ENCODE measurements at places on chromosomes 5 and 9.

GRCh38 chr5:151086905-151087360 is 6.1 kb upstream of the TNIP1 start:
- peak; percentile 55 for DNase-seq

DNA sequence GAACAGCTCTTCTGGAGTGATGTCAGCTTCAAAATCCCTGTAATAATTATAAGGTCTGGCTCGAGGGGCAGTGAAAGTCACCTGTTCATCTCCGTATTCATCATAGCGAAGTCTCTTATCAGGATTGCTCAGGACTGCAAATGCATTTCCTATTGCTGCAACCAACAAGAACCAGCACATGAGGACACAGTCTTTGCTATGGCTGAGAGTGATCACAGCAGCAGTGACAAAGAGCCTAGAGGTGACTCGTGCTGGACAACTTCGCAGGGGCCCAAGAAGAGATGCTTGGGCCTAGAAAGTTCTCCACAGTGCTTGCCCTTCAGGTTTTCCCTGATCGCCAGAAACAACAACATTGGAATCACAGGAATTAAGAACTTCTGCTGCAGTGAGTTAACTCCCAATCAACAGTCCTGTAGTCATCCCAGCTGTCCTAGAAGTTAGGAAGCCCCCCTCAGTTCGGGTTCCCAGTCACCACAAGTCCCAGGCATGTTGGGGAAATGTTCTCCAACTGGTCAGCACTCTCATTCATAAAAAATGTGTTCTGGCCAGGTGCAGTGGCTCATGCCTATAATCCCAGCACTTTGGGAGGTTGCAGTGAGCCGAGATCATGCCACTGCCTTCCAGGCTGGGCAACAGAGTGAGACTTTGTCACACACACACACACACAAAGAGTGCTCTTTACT is 13.0 kb downstream of the DNAJC18 start:
- no peak for DNase-seq

DNA sequence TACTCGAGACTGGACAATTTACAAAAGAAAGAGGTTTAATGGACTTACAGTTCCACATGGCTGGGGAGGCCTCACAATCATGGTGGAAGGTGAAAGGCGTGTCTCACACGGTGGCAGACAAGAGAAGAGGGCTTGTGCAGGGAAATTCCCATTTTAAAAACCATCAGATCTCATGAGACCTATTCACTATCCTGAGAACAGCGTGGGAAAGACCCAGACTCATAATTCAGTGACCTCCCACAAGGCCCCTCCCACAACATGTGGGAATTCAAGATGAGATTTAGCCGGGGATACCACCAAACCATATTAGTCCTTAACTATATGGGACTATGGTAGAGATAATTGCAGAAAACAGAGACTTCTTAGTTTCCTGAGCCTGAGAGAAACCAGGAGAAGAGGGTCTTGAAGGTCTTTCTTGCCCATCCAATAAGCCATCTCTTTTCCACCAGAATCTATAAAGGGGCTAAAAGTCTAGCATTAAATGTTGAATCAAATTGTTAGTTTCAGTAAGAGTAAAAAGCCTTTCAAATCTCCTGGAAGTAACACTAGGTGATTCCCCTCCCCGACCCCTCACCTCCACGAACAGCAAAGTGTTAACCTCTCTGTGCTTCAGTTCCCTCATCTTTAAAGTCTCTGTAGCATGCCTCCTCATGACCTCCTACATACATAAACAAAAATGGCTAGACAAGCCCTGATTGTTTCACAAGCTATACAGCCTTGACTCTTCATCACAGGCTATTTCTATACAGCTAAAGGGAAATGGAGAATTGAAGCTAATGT is 259.1 kb downstream of the TMEM167A start:
- DNase-seq = no peak

GRCh38 chr5:67431191-67431590 is 234.6 kb upstream of the CD180 start:
- no peak for DNase-seq

DNA sequence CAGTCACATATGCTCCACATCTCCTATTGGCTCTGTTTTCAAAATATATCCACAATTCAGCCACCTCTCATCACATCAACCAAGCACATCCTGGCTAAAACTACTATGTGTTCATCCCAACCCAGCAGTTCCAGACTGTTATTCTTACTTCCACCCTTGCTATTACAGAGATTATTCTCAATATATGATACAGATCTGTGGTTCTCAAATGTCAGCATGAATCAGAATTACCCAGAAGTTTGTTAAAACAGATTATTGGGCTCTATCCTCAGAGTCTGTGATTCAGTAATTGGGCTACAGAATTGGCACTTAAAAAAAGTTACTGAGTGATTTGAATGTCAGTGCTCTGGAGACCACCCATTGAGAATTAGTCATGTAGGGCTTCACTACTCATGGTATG is 78.8 kb upstream of the IZUMO3 start:
- DNase-seq = no peak

DNA sequence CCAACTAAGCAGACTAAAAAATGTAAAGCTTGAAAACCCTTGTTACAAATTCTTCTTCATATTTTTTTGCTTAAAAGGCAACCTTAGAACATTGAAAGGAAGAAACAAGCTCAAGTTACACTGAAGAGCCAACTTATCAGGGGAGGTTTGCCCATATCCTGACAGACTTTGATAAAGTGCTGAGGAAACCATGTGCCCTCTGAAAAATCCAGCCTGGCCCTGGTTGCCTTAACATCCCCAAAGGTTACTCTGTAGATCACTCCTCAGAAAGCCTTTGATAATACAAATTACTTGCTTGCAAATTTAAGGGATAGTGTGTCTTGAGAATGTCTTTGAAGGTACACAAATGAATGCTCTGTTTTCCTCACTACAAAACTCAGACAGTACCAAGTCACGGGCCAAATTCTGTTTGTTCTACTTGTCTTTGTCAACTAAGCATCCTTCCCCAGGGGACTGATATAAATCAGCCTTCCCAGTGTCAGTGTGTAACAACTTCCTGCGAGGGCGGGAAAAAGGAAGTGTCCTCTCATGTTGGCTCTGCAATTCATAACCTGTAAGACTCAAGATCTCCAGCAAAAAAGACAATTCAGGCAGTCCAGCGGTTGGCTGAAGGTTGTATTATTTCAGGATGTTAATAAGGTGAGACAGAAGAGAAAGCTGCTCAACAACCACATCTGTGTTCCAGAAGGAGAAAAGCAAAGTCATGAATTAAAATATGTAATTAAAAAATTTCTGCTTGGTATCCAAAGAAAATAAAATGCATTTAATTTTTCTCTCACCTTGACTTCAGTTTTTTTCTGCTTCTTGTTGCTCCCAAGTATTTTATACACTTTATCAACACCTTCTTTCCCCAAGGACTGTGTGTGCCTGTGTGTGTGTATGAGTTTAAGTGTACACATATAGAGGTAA is 199.9 kb downstream of the PIK3R1 start:
- DNase-seq = no peak

GRCh38 chr5:74235552-74235951 is 405.0 kb downstream of the ENC1 start:
- no peak for DNase-seq

GRCh38 chr5:177973066-177973635 is 22.9 kb downstream of the PROP1 start:
- DNase-seq = no peak

GRCh38 chr5:149017636-149018035 is 45.2 kb downstream of the SH3TC2 start:
- DNase-seq = no peak

DNA sequence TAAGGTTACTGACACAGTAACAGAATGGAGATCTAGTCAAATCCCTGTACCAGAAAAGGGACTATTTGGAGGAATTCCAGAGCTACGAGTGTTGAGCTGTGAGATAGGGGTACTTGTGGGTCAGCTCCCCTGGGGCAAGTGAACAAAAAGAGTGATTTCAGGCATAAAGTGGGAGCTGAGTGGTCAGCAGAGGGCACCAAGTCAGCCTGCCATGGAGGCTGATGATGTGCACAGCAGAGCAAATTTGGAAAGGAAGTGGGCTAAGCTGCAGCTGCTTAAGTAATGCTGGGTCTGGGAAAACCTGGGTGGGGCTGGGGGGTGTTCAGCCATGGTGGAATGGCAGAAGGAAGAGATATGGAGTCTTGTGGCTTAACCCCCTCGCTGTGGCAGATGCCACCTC is 327.9 kb downstream of the NTRK2 start:
- no peak for DNase-seq

- DNase-seq = no peak
Measured at GRCh38 chr9:115590011-115590410, 472.1 kb upstream of the TNC start.

DNA sequence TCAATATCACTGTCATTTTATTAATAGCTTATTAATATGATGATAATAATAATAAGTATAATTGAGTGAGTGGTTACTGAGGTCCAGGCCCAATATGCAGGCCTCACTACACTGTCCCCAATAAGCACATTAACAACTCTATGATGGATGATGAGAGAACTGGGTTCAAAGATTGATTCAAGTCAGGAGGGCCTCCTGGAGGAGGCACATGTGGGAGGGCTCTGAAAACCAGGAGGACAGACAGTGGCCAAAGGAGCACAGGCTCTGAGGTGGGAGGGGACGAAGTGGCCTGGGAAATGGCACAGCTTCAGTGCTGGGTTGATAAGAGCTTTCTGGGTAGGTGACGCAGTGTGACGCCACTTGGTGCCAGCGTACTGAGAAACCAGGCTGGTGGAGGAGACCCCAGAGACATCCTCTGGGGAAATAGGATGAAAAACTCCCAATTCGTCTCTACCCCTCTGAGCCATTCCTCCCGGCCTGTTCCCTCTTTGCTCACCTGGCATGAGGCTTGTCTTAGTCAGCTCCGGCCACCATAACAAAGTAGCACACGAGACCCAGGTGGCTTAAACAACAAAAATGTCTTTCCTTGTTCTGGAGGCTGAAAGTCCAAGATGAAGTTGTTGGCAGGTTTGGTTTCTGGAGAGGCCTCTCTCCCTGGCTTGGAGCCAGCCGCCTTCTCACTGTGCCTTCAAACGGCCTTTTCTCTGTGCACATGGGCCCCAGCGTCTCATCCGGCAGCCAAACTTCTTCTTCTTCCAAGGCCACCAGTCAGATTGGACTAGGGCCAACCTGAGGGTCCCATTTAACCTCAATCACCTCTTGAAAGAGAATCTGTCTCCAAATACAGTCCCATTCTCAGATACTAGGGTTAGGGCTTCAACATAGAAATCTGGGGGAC is 31.6 kb downstream of the NTNG2 start:
- DNase-seq = no peak

DNA sequence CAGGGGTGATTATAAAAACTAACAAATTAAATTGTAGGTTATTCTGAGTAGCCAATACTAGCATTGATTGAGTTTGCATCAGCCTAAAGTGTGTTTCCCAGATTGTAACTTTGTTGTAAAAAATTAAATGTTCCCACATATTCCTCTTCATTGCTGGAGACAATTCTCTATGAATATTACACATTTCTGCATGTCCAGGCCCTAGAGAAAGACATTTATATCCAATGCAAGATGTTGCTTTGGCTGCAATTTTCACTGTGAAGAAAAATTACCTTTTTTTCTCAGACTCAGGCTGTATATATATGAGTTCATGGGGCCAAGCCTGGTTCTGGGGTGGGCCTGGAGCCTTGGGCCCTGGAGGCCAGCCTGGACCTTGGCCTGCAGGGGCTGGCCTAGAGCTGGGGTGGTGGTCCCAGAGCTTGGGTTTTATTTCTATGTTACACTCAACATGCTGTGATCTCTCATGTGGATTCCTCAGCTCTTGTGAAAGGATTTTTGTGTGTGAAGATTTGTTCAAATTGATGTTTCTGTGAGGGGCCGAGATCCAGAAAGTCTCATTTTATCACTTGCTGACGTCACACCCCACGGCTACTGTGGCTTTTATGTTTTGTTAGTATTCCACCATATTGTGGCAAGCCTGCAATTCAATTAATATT is 232.5 kb downstream of the SPATA31A1 start:
- DNase-seq = no peak

GRCh38 chr9:113803811-113804589 is 72.1 kb upstream of the ZNF618 start:
- DNase-seq = no peak

DNA sequence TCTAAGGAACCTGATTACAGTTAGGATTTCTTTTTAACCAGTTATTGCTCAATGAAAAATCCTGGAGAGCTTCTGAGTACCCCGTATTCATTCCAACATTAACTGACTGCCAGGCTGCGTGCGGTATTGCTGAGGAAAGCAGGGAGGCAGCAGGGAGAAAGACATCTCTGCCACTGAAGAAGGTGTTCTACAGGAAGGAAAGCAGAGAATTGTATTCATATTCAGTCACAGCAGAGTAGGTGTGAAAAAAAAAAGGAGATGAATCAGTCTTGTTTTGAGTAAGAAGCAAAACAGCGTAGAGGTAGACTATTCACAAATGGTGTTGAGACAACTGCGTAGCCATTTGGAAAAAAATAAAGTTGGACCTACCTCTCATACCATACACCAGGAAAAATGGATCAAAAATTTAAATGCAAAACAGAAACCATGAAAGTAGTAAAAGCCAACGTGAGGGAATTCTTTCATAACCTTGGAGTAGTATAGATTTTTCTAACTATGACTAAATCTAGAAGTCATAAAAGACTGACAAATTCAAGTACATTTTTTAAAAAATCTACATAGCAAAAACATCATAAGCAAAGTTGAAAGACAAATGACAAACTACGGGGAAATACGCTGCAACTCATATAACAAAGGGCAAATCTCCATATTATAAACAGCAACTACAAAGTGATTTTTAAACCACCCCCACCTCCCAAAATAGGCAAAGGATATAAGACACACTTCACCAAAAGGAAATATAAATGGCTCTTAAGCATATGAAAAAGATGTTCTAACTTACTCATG is 9.9 kb upstream of the NR4A3 start:
- DNase-seq = no peak

- DNase-seq = peak; percentile 45
Measured at GRCh38 chr9:93159601-93160471, 24.1 kb upstream of the WNK2 start.

- no peak for DNase-seq
Measured at GRCh38 chr5:36683821-36684434, 77.5 kb downstream of the SLC1A3 start.

GRCh38 chr5:162324328-162324727 is 256.8 kb downstream of the GABRG2 start:
- DNase-seq = no peak

GRCh38 chr5:604391-604831 is 7.7 kb upstream of the CEP72 start:
- no peak for DNase-seq

- peak; percentile 57 for DNase-seq
Measured at GRCh38 chr9:133677126-133678010, 41.2 kb downstream of the DBH start.

DNA sequence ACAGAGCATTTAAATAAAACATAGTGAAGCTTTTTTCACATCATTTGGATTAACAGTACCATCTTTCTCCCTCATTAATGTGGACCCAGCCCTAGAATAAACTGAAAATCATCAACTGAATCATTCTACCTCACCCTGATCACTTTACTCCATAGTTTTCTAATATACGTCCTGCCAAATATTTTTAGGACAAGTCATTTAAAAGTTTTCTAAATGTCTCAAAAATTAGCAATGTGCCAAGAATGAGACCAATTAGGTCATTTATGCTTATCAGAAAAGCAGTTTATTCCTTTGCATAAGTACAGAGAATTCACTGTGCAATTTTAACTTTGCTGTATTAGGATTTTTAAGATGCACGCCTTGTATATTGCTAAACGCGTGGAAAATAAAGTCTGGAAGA is 284.4 kb downstream of the PIK3R1 start:
- DNase-seq = no peak

GRCh38 chr9:81565144-81565543 is 124.2 kb downstream of the TLE1 start:
- DNase-seq = no peak

Data from activated T-helper 1 cell treated with Interleukin-2 at 50 U/mL for 16 hours (primary cell).